ENCODE measurements at places on chromosomes 6 and 20.

DNA sequence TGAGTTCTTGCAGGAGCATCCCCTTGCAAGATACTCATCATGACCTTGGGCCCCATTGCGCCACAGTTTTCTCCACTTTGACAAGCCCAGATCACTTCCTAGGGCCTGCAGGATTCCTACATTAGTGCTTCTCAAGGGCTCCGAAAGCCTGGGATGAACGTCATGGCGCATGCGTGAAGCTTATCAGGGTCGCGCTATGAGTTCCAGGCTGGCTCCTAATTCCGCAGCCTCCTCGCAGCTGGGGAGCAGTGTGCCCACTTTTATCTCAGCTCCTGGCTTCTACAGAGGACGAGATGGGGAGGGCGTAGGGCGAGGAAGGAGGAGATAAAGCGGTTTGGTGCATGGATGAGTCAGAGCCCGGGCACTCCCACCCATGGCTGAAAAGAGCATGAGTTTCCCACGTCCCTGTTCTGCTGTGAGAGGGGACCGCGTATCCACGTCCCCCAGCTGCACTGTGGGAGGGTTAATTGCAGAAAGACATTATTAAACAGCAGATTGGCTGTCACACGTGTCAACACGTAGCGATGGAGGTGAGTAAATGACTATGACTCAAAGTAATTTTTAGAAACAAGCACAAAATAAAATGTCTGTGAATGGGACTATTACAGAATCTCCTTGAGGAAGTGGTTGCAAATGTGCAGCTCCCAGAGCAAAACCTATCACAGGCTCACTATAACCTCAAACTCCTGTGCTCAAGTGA lies 72.9 kb upstream of the DSP start:
- no peak for DNase-seq

GRCh38 chr6:27332692-27333641 lies 20.9 kb upstream of the POM121L2 start:
- DNase-seq: peak; percentile 13

- DNase-seq: no peak
Measured at GRCh38 chr6:43878823-43879495, 108.9 kb downstream of the VEGFA start.

GRCh38 chr6:15280028-15280427 lies 34.2 kb downstream of the JARID2 start:
- DNase-seq: no peak

- no peak for DNase-seq
Measured at GRCh38 chr6:138215093-138215782, 3.1 kb downstream of the PBOV1 start.

GRCh38 chr6:48671505-48671904 lies 560.5 kb upstream of the PTCHD4 start:
- DNase-seq: no peak

DNA sequence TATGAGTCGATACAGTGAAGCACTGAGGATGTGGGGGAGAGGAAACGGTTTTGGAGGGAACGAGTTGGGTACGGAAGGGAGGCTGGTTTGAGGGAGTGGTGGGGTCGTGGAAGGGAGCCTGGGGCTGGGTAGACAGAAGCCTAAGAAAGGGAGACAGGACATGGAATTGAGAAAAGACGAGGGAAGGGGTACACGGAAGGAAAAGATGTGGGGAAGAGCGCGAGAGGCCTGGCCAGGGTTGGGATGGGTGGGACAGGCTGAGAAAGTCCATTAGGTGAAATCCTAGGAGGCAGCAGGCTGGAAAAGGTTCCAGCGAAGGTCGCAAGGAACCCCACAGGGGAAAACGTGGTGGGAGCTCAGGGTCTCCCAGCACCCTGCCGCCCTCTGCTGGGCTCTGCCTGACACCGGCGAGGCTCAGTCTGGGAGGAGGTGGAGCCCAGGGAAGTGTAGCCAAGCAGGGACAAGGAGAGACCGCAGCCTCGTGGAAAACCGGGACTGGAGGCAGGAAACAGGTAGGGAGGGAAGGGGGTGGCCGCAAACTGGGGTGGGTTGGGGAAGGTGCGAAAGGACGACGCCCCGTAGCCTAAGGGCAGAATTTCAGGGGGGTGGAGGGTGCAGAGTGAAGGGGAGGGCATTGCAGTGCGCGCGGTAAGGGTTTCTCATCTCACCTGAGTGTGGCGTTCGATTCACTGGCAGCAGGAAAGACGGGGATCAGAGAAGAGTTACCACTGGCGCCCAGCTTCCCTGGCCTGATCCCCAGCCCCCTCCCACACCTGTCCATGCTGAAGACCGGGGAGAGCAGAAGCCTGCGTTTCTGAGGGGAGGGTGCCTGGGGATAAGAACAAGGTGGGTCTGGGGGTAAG lies 4.3 kb downstream of the GABBR1 start:
- DNase-seq: peak; percentile 14

All from activated CD4-positive, CD25-positive, alpha-beta regulatory T cell (primary cell).